ENCODE measurements at places on chromosomes 2 and 18.

GRCh38 chr2:84212611-84213314 is 246.3 kb downstream of the SUCLG1 start:
- no peaks in the 10 kb centered on the region for H3K4me1 ChIP-seq
- H3K27ac ChIP-seq = no peak overlapping the region
- no peak for DNase-seq

GRCh38 chr2:70936165-70936978 is 672 bp downstream of the ATP6V1B1 start:
- H3K27me3 ChIP-seq = no peaks in the 10 kb centered on the region
- no peak overlapping the region for H3K4me3 ChIP-seq
- no peak for DNase-seq
- H3K36me3 ChIP-seq = no peaks in the 10 kb centered on the region
- H3K4me1 ChIP-seq = no peaks in the 10 kb centered on the region

- no peak overlapping the region for H3K4me3 ChIP-seq
- DNase-seq = no peak
- H3K4me1 ChIP-seq = no peaks in the 10 kb centered on the region
- H3K27me3 ChIP-seq = peaks cover 7% of the 10 kb centered on the region
- no peaks in the 10 kb centered on the region for H3K36me3 ChIP-seq
Observed at GRCh38 chr2:151119374-151119773, 142.3 kb downstream of the RBM43 start.

DNA sequence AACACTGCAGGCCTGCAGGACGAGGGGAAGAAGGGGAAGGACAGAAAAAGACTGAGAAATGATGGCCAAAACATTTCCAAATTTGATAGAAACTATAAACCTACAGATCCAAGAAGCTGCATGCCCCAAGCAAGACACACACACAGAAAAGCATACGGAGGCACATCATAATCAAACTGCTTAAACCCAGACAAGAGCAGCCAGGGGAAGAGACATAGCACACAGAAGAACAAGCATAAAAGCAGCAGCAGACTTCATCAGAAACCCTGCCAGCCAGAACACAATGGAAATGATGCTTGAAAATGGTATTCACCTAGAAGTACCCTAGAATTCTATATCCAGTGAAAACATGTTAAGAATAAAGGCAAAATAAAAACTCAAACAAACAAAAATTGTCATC is 57.2 kb upstream of the RNU4ATAC start:
- DNase-seq = no peak
- peaks cover 6% of the 10 kb centered on the region for H3K4me1 ChIP-seq
- H3K27me3 ChIP-seq = no peaks in the 10 kb centered on the region
- no peak overlapping the region for H3K27ac ChIP-seq
- no peak overlapping the region for H3K4me3 ChIP-seq

DNA sequence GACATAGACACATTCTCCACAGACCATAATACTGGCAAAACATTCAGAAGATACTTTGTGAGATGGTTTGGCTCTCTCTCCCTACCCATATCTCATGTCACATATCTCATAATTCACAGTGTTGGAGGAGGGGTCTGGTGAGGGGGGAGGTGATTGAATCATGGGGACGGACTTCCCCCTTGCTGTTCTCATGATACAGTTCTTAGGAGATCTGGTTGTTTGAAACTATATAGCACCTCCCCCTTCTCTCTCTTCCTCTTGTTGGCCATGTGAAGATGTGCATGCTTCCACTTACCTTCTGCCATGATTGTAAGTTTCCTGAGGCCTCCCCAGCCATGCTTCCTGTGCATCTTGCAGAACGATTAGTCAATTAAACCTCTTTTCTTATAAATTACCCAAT is 61.1 kb downstream of the HK2 start:
- no peak overlapping the region for H3K4me3 ChIP-seq
- H3K27ac ChIP-seq = no peak overlapping the region
- no peak for DNase-seq
- peaks cover 4% of the 10 kb centered on the region for H3K36me3 ChIP-seq

GRCh38 chr18:50131591-50131990 is 63.4 kb downstream of the MYO5B start:
- no peak for DNase-seq
- H3K27me3 ChIP-seq = peaks cover 7% of the 10 kb centered on the region
- no peak overlapping the region for H3K4me3 ChIP-seq

GRCh38 chr18:62105376-62105775 is 81.5 kb downstream of the PIGN start:
- peaks cover 2% of the 10 kb centered on the region for H3K36me3 ChIP-seq
- no peak overlapping the region for H3K4me3 ChIP-seq
- no peaks in the 10 kb centered on the region for H3K4me1 ChIP-seq
- no peaks in the 10 kb centered on the region for H3K27me3 ChIP-seq
- no peak overlapping the region for H3K27ac ChIP-seq
- no peak for DNase-seq

GRCh38 chr18:11310476-11311086 is 161.2 kb upstream of the PIEZO2 start:
- H3K4me1 ChIP-seq = no peaks in the 10 kb centered on the region
- no peak for DNase-seq
- no peak overlapping the region for H3K4me3 ChIP-seq
- H3K36me3 ChIP-seq = no peaks in the 10 kb centered on the region

GRCh38 chr18:12520442-12520992 is 112.8 kb downstream of the PRELID3A start:
- peaks cover 6% of the 10 kb centered on the region for H3K27me3 ChIP-seq
- no peak overlapping the region for H3K27ac ChIP-seq
- H3K4me1 ChIP-seq = no peaks in the 10 kb centered on the region
- DNase-seq = no peak
- H3K4me3 ChIP-seq = no peak overlapping the region

DNA sequence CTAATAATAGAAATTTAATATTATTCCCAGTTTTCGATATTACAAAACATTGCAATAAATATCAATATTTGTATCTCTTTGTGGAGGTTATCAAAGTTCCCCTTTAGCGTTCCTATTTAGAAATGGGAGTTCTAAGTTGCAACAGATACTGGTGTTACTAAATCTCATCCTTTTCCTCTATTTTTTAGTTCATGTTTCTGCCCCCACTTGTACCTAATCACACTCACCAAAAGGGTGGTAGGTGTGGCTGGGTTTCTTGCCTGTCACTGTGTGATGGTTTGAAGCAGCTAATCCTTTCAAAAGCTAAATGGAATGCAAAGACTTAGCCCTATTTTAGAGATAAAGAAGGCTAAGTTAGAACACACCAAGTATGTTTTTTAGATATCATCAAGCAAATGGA is 997.9 kb downstream of the TSN start:
- H3K27ac ChIP-seq = no peak overlapping the region
- no peak for DNase-seq
- no peaks in the 10 kb centered on the region for H3K4me1 ChIP-seq
- H3K36me3 ChIP-seq = no peaks in the 10 kb centered on the region
- no peaks in the 10 kb centered on the region for H3K27me3 ChIP-seq

GRCh38 chr18:56637176-56637575 is 1.2 kb downstream of the TXNL1 start:
- peak overlapping the region; percentile 91 for H3K4me3 ChIP-seq
- H3K4me1 ChIP-seq = peaks cover 27% of the 10 kb centered on the region
- H3K36me3 ChIP-seq = peaks cover 7% of the 10 kb centered on the region

DNA sequence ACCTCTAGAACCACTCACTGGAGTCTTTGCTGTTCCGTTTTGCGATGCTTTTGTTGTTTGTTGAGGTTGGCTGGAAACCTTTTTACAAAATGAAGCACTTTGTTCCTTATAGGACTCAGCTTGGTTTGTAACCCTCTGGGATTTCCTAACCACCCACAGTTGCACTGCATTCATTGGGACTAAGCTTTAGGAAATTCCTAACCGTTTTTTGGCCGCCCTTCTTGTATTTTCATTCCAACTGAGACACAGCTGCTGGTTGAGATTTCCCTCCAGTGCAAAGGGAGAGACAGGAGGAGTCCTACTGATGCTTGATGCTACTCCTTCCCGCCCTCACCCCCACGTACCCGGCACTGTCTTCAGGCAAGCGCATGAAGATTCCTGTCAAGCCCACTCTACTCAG is 6.1 kb upstream of the DIPK1C start:
- H3K4me3 ChIP-seq = no peak overlapping the region
- H3K36me3 ChIP-seq = no peaks in the 10 kb centered on the region
- H3K4me1 ChIP-seq = no peaks in the 10 kb centered on the region
- H3K27ac ChIP-seq = no peak overlapping the region
- peaks cover under 1% of the 10 kb centered on the region for H3K27me3 ChIP-seq
- DNase-seq = no peak

DNA sequence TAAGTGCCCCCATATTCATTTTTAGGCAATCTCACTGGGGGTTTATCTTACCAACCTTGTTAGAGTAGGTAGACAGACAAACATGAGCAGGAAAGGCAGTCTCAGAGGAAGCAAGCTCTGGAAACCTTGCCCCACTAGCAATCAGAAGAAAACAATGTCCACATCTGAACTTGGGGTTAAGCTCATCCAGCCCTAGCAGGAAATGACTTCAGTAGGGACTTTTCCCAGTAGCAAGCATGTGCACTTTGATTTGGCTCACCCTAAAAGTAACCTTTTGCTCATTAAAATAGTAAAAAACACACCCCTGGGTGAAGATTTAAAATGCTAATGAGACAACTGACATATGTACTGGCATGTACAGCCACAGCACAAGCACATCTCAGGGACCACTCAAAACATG is 175.5 kb downstream of the AKAIN1 start:
- H3K27me3 ChIP-seq = no peaks in the 10 kb centered on the region
- H3K4me1 ChIP-seq = no peaks in the 10 kb centered on the region
- no peak for DNase-seq
- no peak overlapping the region for H3K4me3 ChIP-seq
- H3K36me3 ChIP-seq = no peaks in the 10 kb centered on the region

GRCh38 chr2:228094377-228094921 is 87.0 kb downstream of the SPHKAP start:
- H3K27ac ChIP-seq = no peak overlapping the region
- H3K27me3 ChIP-seq = no peaks in the 10 kb centered on the region
- no peak overlapping the region for H3K4me3 ChIP-seq
- no peaks in the 10 kb centered on the region for H3K4me1 ChIP-seq

GRCh38 chr2:204989877-204990276 is 444.6 kb downstream of the PARD3B start:
- no peaks in the 10 kb centered on the region for H3K4me1 ChIP-seq
- DNase-seq = no peak
- no peaks in the 10 kb centered on the region for H3K36me3 ChIP-seq
- H3K27ac ChIP-seq = no peak overlapping the region

GRCh38 chr2:83584672-83585071 is 874.4 kb downstream of the SUCLG1 start:
- H3K36me3 ChIP-seq = no peaks in the 10 kb centered on the region
- no peak for DNase-seq
- no peak overlapping the region for H3K4me3 ChIP-seq
- no peaks in the 10 kb centered on the region for H3K27me3 ChIP-seq
- no peak overlapping the region for H3K27ac ChIP-seq

All from CD4-positive, CD25-positive, alpha-beta regulatory T cell (primary cell).